Activated effector memory CD4-positive, alpha-beta T cell treated with Interleukin-2 at 50 U/mL for 16 hours (primary cell): ENCODE measurements at places on chromosomes 6 and 20.

DNA sequence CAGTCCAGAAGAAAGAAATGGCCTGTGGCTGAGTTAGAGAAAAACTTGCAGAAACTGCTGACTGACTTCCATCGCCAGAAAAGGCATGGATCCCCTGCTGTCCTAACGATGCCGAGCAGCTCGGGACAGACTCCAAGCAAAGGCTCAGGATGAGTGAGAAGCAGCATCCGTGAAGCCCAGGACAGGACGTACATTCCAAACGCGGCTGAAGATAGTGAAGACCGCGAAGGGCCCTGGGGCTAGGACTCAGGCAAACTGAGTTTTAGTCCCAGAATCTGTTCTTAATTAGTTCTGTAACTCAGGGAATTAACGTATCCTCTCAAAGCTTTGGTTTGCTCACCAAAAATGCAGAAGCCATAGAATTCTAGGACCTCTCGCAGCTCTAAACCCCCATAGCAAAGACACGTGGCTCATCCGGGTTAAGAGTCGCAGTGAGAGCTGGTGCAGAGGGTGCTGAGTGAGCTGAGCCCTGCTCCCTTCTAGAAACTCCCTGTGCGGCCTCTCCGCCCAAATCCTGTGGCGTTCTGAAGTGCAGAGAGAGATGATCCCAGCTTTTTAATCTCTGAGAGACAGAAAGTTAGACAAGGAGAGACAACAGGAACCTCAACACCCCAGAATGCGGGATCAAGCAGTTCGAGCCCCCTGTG, 132.9 kb upstream of the THBS2 start:
- DNase-seq, result no peak

- no peak for DNase-seq
Observed at GRCh38 chr20:23152308-23152892, 66.3 kb upstream of the CD93 start.

DNA sequence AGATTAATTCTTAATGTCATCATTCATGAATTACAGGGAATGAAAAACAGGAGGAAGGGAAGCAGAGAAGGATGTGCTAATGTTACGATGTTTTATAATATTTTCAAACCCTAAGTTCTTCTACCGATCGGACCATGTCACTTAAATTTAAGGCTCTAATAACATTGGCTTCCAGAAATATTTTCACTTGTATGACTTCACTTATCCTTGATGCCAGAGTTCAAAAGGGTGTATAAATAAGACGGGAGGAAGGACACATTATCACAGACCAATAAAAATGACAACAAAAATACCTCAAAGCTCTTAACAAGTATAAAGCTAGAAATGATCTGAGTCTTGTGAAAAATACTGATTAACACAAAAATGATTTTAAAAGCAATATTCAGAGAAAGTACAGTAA, 370.4 kb upstream of the CITED2 start:
- DNase-seq, result no peak

DNA sequence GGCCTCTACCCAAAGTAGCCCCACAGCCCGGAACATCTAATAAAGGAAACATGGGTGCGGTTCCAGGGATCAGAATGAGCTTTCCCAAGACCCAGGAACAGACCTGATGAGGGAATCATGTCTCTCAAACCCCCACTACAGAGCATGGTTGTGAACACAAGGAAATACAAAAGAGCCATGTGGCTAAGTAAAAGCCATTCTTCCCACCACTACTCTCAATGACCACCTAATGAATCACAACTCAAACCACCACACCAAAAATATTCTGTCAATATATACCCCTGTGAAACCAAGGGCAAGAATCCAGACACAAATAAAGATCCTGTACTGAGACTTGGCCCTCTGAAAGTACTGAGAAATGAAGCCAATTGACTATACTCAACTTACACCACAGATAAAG, 20.9 kb upstream of the COL21A1 start:
- DNase-seq, result no peak

- no peak for DNase-seq
Observed at GRCh38 chr6:42598300-42598699, 34.5 kb downstream of the UBR2 start.

DNA sequence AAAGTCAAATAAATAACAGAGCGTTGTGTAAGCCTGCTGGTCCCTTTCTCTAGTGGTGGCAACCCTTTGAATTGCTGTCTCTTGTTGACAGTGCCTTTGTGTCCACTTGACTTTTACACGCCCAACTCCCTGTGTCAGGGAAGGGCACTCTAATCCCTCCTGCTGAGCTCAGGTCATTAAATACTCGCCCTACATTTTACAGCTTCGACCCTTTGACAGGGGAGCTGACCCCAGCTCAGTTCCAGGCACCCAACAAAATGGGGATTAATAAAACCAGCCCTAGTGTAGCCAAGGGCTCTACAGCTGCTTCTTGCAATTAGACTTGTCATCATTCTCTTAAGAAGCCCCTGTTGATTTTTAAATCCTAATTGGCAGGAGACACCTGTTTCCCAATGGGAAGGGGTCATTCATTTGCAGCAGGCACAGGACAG, 308.2 kb downstream of the EYA4 start:
- no peak for DNase-seq

- no peak for DNase-seq
Observed at GRCh38 chr6:112149719-112150263, 62.4 kb downstream of the FAM229B start.

DNA sequence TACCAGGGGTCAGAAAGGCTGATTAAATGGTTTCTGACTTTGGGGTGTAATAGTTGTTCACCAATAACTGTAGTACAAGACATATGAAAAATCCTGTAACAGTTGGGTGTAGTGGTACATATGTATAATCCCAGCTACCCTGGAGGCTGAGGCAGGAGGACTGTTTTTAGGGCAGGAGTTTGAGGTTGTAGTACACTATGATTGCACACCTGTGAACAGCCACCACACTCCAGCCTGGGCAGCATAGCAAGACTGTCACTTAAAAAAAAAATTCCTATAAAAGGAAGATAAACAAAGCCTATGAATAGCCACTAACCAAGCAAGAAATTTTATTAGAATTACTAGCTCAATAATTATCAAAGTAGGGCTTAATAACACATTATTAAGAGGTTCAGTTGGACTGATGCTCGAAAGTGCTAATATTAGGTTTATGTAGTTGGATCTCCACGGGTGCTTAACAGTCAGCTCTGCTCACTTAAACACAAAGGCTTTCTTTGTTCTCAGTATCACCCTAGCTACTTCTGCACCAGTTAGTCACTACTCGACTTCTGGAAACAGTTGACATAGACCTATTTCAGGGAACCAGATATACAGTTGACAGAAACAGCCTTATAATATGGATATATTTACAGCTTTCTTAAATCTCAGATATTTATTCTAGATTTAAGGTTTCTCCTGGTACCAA, 113.0 kb downstream of the MTFR2 start:
- no peak for DNase-seq

DNA sequence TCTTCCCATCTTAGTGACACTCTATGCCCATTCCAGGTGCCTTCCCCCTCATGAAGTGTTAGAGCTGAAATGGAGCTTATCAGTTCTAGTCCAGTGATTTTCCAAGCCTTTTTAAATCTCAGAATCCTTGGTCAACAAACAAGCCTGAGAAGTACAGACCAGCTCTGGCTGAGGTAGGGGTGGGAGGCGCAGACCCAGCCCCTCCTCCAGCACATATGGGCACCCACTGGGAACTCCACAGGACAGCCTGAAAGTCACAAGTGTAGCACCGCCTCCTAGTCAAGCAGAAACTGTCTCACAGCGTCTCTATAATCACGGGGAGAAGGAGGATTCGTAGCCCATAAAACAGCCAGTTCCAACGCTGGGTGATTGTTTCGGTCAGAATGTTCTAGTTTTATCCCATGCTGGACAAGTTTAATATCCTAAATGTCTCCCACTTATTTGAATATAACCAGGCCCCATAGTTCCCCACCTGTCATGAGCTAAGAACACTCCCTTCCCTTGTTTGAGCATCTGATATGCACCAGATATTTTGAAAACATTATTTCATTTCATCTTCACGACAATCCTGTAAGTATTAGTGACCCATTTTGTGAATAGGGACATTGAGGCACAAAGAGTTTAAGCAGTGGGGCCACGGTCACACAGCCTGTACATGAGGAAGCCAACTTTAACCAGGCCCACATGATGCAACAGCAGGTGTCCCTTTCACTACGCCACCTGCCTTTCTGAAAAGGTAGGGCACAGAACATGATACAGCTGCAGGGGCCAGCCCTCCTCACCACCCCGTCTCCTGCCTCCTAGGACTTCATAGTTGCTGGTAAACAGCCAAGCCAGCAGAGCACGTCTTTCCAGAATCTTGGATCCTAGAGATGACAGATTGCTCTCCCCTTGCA, 40.1 kb downstream of the TRAF3IP2 start:
- no peak for DNase-seq

GRCh38 chr20:57654998-57655808, 35.0 kb upstream of the ZBP1 start:
- no peak for DNase-seq

GRCh38 chr20:38441916-38442315, 6.8 kb upstream of the SNHG17 start:
- no peak for DNase-seq

- DNase-seq, result no peak
Observed at GRCh38 chr6:79649016-79649415, 17.9 kb downstream of the SH3BGRL2 start.

DNA sequence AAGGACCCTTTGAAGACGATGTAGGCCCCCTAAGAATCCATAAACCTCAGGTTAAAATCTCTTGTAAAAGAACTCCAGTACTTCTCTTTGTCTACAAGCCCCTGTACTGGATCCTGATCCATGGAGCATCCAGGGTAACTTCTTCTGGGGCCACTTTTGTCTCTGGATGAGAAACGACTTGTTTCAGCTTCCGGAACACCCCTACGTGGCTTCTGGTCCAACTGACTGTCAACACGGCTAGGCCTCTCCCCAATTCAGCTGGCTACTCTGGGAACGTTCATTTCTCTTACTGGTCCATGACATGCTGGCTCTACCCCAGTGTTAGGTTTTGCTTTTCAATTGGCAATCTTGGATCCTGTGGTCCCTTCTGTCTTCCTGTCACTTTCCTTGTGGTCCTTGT, 198.0 kb downstream of the BACH2 start:
- no peak for DNase-seq

- no peak for DNase-seq
Observed at GRCh38 chr6:98636941-98637340, 197.4 kb upstream of the POU3F2 start.

DNA sequence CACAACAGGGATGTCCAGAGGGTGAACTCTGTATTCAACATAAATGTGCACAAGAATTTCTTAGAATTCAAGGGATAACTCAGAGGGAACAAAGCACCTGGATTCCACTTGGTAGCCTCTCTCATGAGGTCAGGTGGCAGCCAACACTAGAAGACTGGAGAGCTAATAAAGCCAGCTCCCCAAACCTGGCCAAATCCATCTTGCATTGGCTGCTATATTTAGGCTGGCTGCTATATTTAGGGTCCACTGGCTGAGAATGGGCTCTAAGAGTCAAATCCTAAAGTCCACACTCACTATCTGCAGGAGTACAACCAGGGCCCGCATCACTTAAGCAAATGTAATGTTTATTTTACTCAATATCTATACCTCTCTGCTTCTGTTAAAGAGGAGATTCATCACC, 20.0 kb downstream of the TBC1D7 start:
- no peak for DNase-seq

DNA sequence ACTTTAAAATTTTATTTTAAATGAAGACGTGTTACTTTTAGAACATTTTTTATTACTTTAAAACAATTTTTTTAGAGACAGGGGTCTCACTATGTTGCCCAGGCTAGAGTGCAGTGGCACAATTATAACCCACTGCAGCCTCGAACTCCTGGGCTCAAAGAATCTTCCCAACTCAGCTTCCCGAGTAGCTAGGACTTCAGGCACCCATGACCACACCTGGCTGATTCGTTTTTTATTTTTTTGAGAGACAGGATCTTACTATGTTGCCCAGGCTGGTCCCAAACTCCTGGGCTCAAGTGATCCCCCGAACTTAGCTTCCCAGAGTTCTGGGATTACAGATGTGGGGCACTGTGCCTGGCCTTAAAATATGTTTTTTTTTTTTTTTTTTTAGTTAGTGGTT, 287.7 kb downstream of the GMDS start:
- DNase-seq, result no peak

GRCh38 chr6:47690214-47690613, 8.2 kb upstream of the ADGRF4 start:
- DNase-seq, result no peak

DNA sequence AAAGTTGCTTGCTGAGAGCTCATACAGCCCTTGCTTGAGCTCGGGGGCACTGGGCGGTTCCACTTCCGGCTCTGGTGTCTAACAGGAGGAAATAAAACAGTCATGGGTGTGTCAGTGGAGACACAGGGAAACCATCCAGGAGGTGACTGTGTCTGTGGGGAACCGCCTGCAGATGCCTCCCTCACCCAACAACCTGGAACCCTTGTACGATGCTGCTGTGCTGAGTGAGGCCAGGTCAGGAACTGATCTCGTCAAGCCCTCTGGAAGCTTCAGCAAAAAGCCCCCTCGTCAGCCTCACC, 15.5 kb downstream of the TXNDC5 start:
- DNase-seq, result no peak

DNA sequence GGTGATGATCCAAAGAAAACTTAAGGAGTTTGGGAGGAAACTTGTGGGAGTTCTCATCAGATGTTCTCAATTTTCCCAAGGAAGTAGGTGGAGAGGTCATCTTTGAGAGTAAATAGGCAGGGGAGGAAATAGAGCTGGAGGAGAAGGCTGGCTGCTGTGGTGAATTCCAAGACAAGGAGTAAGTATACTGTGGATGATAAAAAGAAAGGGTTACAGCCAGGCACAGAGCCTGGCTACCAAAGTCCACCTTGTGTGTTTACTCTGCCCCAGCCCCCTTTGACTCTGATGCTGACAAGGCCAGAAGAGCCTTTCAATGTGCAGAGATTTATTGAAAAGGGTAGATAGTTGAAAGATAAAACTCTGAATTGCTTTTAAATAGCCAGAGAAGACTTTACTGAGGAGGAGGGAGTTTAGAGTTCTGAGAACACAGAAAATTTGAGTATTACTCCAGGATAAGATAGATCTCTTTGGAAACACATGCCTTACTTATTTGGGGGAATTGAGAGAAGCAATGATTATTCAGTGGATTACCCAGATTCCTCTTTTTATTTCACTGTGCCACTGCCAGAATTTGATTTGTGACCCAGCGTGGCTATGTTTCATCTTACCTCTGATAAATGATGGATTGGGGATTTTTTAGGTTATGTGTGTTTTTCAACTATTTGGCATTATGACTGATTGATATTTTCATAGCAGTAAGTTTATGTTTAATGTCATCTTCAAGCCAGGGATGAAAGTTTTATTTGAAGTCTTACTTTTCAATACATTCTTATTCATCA, 182.6 kb upstream of the JAG1 start:
- DNase-seq, result no peak

DNA sequence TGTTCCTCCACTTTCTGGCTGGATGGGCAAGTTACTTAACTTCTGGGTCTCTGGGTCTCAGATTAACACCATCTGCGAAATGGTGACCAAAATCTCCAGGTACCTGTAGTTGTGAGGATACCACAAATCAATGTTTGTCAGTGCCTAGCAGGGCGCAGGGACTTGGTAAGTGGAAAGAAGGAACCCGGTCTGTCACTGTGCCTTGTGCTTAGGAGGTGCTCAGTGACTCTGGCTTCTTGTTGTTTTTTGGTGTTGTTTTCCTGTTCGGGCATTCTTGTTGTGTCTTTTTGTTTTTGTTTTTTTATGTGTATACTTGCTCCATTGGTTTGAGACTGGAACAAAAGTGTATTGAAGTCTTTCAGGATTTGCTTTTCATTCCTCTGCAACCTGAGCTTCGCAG, 17.8 kb downstream of the TM9SF4 start:
- DNase-seq, result no peak

- no peak for DNase-seq
Observed at GRCh38 chr20:63597651-63598478, 23.8 kb upstream of the HELZ2 start.

- no peak for DNase-seq
Observed at GRCh38 chr6:50128420-50129005, 78.8 kb upstream of the DEFB112 start.
